ENCODE measurements at places on chromosomes 6 and 20. TPM values are rescaled to one million over a fixed set of nuclear protein-coding genes. Genes with fewer than 3 reads are reported as not detected.

The MUC21 gene
- total RNA-seq, result not detected

DNA sequence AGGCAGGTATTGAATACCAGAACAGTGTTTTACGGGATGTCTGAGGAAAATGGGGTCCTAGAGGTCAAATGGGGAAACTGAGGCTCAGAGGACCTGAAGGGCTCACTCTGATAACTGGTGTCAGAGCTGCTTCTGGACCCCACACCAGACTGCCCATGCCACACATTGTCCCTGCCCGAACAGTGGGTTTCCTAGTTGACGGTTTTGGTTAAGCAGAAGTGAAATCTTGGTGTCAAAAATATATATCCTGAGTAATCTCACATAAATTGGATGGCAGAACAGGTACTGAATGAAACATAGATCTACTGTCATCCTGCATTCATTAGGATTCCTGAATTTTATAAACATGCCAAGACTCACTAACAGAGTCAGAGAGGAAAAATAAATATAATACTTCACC is 16.3 kb downstream of the NOX3 start:
- DNase-seq, result no peak

DNA sequence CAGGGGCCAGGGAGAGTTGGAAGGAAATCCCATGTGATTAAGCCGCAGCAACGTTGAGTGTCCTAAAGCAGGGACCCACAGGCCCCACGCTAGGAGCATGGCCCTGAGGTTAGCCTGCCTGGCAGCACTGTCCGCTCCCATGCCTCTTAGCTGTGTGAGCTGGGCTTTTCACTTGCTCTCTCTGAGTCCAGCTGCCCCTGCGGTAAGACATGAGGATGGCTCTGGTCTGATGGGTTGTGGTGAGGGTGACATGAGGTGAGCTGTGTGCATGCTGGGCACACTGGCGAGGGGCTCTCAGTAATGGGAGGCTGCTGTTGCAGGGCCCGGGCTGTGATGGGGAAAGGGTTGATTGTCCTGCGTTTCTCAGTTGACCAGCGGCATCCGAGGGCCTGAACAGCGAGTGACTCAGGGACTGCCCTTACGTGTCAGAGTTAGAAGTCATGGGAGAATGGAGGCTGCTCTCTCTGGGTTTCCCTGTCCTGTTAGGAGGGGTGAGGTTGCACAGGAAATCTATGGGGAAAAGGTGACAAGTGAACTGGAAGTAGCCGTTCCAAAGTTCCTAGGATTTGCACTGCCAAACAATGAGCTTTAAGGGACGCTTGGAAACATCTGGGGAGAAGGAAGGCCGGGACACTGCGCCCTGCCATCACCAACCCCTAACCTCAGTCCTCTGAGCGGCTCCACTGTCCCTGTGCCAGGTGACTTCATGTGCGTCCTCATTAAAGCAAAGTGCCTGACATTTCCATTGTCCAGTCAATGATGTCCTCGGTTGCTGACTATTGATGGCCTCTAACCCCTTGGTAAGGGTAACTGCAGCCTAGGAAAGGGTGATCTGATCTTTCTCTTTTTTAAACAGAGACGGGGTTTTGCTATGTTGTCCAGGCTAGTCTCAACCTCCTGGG is 51.3 kb downstream of the ADNP start:
- DNase-seq, result no peak

DNA sequence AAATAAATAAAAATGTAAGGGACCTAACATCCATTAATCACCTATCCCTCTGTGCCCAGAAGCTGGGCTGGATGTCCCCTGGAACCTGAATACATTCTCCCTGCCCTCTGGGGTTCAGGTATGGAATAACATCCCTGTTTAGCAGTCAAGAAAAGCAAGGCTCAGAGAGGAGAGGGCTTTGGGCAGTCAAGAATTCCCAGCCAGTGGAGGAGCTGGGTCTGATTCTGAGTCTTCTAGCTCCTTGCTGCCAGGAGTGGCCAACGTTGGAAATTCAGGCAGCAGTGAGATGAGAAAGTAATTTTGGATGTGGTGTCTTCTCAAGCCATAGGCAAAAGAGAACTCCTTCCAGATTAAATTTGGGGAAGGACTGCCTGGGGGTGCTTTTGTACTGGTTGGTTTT is 42.6 kb upstream of the ZNFX1 start:
- DNase-seq, result peak; percentile 27

DNA sequence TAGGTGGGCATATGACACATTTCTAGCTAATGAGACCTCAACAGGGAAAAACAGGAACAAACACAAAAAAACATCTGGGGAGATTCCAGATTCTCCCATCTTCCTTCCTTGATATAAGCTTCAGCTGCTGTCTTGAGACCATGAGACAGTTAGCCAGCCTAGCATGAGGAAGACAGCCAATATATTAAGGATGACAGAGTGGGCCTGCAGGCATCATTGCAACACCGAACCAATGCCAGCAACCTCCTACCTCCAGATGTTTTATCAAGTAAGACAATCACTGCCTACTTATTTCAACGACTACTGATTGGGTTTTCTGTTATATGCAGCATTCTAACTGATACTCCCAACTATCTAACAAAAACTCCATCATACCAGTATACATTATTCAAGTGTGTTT is 119.0 kb downstream of the ISM1 start:
- no peak for DNase-seq

DNA sequence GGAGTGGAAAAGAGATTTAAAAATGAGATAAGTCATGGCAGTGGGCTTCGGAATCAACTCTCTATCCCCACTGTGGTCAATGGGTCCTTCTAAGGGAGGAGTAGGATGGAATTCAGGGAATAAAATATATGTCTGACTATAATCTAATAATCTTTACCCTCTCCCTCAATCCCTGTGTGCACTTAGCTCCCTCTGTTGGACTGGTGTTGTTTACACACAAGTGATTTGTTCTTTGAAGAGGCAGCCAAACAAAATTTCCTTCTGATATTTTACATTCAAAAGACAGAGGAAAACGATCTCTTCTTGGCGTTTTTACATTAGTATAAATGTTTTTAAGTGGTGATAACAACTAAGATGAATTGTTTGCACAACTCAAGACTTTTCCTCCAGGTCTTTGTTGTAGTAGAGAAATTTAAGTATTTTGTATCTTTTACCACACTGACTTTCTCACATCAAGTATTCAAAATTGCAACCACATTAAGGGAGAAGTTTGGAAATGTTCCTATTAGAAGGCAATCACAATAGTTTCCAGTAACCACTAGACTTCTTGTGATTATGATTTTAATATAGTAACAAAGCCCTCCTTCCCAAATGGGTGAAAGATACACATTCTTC is 317.8 kb downstream of the CENPW start:
- peak; percentile 23 for DNase-seq

GRCh38 chr6:152112491-152113261 is 305.2 kb downstream of the ESR1 start:
- no peak for DNase-seq

DNA sequence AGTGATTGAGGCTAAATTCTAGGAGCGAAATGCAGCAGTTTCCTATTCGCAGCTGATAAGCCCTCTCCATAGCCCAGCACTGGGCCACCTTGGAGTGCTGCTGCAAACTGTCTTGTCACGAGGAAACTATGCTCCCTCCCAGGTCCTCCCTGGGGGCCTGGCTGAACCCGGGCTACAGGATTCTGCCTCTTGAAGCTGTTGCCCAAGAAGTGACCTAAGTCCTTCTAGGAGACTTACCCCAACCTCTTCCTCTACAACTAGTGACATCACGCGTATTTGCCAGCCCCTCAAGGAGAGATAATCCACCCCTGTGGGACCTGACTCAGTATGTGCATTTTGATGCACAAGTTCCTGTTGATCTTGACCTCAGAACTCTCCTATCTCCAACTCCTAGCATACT is 26.5 kb upstream of the ZFAND3 start:
- DNase-seq, result no peak

Measured in astrocyte (in vitro differentiated cells and primary cell).